HAP-1 (cell line): ENCODE measurements at places on chromosomes 5 and 9.

- no peak for DNase-seq
These were observed 408.9 kb downstream of the PDE4D start for GRCh38 chr5:59484618-59485017.

DNA sequence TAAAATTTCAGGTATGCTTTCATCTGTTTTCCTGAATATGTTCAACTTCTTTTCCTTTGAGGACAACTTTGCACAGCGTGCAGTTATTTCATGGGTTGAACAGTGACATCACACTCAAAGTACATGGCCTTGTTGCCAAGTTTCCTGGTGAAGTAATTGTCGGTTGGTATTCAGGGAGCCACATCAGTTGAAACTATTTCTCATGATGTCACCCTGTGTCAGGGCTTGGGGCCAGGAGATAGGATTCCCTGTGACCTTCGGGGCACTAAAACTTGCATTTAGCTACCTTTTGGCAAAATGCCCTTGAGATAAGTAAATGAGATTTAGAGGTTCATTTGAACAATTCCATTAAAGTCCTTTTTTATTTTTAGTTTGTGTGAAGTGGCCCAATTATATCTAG is 383.9 kb downstream of the SH3GL2 start:
- no peak for DNase-seq

DNA sequence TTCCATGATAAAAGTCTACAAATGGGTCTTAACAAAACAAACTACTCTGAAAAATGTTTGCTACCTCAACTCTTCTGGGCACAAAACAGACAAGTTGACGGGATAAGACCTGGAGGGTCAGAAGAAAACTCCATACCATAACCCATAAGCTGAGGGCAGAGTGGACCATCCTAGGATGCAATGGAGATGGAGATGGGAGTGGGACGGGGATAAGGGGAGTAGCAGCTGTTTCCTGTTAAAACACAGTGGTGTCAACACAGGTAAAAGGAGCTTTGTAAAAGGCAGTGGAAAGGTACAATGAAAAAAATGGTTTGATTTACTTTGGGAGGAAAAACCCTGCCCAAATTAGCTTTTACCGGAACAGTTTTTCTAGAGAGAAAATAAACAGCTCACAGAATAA is 41.6 kb downstream of the CEMIP2 start:
- DNase-seq = no peak

DNA sequence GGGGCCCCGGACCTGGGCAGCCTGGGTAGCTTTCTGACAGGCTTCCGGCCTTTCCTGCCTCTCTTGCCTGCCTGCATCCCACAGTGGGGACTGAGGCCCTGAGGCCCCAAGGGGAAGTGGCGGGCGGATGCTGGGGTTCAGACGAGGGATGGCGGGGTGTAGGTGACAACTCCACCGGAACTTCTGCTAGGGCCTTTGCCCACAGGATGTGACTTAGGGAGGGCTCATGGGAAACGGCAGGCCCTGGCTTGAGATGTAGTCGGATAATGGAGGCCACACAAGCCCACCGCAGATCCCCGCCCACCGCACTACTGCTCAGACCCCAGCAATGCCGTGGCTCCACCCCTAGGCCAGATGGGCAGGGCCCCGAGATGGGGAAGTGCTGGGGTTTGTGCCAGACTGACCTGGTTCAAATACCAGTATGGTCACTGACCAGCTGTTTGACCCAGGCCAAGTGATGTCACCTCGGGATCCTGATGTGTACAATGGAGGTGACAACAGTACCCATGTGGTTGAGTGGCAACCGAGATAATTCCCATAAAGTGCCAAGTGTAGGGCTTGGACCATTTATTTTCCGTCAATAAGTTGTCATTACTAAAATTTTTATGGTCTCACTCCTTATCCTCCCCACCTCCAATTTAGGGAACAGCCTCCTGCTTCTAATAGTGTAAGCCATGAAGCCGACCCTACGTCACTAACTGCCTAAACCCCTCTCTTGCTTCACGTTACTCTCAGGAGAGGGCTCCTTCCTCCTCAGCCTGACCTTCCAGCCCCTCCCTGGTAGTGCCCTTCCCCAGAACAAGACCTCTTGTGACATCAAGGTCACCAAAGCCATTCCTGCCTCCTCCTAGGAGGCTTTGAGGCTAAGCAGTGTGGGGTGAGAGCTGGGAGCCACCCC is 2.5 kb upstream of the CDK9 start:
- DNase-seq = no peak

DNA sequence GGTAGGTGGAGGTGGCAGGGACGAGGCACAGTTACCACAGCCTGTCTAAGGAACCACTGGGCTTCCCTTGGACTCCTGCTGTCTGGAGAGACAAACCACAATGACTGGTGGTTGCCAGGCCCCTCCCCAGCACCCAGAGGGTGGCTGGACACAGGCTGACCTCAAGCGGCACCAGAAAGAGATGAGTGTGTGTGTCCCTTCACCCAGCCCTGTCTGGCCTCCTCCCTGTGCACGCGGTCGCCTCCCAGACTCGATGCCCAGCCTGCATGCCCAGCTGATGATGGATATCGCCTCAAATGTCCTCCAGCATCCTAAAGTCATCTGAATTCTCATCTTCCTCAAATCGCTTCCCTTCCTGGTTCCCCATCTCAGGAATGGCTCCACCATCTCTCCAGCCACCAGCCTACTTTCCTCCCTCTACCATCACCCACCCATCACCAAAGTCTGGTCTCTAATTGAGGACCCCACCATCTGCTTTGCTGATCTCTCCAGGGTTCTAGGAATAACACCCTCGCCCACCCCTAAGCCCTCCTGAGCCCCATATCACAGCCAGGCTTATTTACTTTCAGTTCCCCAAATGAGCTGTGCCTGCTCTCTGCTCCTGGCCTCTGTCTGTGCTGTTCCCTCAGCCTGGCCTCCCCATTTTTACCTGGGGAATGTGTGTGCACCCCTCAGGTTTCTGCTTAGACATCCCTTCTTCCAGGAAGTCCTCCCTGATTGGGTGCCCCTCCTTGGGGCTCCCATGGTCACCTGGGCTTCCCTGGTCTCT is 52.5 kb upstream of the GGTA1 start:
- no peak for DNase-seq

DNA sequence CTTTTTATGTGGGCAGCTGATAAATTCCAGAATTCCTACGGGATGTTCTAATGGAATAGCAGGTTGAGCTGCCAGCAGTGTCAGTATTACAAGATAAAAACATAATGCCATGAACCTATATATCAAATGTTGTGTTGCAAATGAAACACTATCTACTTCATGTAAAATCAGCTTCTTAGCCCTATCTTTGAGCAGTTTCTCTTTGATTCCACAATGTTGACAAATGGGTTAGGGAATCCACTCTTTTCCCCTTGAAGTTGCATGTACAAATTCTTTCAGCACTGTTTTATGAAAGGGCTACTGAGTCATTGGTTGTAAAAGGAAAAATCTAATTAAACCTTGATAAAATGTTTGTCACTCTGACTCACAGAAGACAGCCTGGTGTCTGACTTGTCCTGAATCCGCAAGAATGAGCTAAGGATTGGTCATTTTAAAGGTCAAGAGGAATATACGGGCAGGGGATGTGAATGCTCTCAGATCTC is 950.6 kb upstream of the NUDT12 start:
- peak; percentile 38 for DNase-seq

- DNase-seq = no peak
These were observed 19.7 kb upstream of the CPLX2 start for GRCh38 chr5:175851727-175852126.

DNA sequence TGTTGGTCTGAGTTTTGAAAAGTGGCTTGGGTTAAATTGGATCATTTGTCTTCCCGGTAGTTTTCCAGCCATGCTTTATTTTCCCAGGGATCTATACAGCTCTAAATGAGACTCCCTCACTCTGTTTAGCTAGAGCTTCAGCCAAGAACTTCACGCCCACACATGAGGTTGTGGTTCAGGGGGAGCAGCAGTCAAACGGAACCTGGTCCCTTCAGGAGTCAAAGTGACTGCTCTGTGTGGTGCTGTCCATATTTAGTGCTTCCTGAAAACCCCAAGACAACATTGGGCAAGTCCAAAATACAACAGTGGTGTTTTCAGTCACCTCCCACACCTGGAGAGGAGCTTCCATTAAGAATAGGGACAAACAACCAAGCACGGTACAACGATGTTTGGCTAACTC is 90.5 kb downstream of the ANKH start:
- DNase-seq = no peak

DNA sequence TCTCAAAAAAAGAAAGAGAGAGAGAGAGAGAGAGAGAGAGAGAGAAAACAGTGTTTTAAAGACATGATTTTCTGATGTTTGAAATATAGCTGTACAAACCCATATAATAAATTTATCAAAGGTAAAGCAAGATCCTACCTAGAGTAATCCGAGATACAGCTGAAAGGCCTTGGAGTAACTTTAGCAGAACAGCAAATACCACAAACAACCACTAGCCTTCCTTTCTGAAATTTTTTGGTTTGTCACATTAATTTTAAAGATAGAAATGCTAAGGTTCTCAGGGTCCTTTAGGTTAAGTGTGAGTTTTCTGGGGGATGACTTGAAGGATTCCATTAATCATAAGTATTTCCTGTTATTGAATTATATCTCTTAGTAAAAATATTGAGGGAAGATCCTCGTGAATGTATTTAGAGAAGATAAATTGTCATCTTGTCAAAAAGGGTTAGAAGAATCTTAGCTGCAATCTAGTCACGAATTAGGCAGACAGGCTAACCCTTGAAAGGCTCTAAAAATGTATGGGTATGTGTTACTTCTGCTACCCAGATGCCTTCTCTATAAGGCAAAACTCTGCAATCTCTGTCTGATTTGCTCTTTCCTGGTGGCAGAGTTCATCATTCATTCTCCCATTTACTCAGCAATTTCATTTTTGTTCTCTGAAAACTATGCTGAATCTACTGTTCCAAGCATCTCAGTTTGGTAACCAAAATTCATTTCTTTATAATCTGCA is 27.3 kb downstream of the F2RL2 start:
- no peak for DNase-seq
